ENCODE measurements at places on chromosomes 11 and 22.
A peak's percentile ranks its signal among the peaks of the same experiment; 100 is the strongest.

GRCh38 chr22:24134090-24134846 is 47.0 kb upstream of the SUSD2 start:
- DNase-seq = peak; percentile 30

- DNase-seq = no peak
Measured at GRCh38 chr11:131246156-131246555, 124.3 kb upstream of the NTM start.

GRCh38 chr11:111829185-111829968 is 42.0 kb downstream of the ALG9 start:
- DNase-seq = peak; percentile 69

GRCh38 chr22:33240888-33241475 is 182.8 kb upstream of the SYN3 start:
- DNase-seq = no peak

Measured in osteoblast (primary cell).